ENCODE measurements at places on chromosomes 5 and 9.

GRCh38 chr5:10442576-10442975, 897 bp downstream of the ROPN1L start:
- no peak for DNase-seq

DNA sequence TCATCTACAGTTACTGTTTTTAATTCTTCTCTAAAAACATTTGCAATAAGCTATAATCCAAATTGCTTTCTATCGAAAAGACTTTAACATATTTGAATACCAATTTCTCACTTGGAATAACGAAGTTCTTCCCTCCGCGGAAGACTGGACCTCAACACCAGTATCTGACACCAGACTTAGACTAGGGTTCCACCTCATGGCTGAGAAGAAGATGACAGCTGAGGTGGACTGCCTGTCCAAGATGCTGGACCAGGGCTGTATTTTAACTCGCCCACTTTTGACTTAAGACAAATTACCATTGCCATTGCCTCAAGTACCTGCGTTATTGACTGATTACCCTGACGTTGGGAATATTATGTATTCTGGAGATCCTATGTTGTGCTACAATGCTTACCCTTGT, 34.1 kb downstream of the ZMAT2 start:
- no peak for DNase-seq

DNA sequence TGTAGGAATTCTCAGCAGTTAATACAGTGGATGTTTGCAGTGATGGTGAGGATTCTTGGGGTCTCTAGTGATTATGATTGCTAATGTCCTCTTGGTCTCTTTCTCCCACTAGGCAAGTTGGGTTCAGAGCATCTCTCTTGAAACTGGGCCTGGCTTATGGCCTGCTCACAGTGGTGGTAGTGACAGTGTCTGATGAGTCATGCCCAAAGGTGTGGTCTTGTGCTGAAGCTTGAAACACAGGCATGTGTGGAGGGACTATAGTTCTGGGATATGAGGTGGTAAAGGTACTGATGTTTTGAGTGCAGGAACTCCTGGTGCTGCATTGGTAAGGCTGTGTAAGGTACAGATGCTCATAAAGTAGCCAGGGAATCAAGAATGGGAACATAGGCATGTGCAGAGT, 231.1 kb downstream of the FAM170A start:
- DNase-seq, result no peak

- DNase-seq, result no peak
These were observed 28.0 kb downstream of the ACO1 start for GRCh38 chr9:32412440-32412839.

DNA sequence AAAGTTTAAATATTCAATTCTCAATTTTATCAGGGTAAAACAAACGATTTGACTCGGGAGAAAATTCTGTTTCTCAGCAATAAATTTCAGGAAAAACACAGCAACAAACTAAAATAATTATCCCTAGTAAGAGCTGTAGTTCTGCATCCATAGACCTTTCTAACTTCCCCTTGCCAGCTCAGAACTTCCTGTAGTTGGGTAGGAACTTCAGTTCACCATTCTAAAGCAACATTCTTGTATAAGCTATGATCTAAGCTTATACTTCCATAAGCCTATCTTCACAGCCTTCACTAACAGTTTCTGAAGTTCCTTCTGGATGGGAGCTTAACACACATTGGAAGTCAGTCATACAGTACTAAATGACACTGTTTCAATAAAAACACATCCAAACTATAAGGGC, 96.6 kb downstream of the UBAP2 start:
- no peak for DNase-seq

GRCh38 chr9:131640438-131641137, 95.3 kb downstream of the PRRT1B start:
- DNase-seq, result no peak

- peak; percentile 82 for DNase-seq
These were observed at the start of gene RAB14 for GRCh38 chr9:121201738-121202533. RAB14 (minus strand) TSS chr9:121201869; CDS start chr9:121193412, 8,457 bp downstream.

GRCh38 chr5:150272531-150272930, 17.0 kb downstream of the CAMK2A start:
- peak; percentile 24 for DNase-seq

- DNase-seq, result peak; percentile 33
These were observed 69.5 kb upstream of the RAD23B start for GRCh38 chr9:107213561-107214028.

DNA sequence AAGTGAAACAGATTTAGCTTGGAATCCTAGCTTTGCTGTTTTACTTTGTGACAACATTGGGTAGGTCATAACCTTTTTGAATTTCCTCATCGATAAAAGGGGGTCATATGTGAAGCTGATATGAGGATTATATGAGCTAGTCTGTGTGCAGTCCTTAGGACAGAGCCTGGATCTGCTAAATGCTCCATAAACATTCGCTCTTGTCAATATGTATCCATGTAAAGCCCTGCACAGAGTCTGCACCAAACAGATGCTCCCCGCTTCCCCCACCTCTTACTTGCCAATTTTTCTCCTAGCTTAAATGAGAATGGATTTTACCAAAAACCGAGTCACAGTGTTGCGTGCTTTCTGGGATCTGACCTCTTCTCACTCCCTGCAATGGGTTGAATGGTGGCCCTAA, 5.4 kb downstream of the ANKRD55 start:
- DNase-seq, result no peak

DNA sequence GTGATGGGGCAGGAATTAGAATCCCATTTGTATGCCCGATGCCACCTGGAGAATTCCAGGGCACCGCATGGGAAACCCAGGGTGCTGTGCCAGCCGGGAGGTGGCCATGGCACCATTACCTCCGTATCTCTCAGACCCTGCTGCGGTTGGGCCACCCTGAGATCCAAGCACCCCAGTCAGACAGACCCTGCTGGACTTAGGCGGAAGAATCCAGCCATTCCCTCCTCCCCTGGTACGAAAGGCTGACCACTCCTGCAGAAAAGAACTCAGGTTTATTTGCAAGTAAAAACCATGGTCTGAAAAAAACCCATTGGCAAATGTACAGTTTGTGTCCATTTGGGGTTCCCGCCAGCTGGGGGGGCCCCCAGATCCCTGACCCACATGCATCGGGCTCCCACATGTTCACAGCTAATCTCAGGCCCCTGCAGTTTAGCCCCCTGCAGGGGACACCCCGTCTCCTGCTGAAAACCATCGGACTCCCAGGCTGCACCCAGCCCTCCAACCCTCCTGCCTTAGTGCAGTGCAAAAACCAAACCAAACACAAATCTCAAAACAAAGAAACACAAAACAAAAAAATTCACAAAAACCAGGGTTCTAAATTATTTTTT, 23.6 kb upstream of the SARDH start:
- DNase-seq, result no peak

GRCh38 chr5:112784726-112785125, 47.0 kb downstream of the APC start:
- DNase-seq, result no peak

DNA sequence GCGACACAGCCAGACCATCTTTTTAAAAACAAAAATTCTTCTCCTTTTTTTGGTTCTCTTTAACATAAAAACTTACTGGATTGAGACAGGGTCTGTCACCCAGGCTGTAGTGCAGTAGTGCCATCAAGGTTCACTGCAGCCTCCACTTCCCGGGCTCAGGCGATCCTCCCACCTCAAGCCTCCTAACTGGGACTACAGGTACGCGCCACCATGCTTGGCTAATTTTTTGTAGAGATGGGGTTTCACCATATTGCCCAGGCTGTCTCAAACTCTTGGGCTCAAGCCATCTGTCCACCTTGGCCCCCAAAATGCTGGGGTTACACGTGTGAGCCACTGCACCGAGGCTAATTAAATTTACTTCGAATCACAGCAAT, 13.8 kb downstream of the HNRNPK start:
- DNase-seq, result no peak

DNA sequence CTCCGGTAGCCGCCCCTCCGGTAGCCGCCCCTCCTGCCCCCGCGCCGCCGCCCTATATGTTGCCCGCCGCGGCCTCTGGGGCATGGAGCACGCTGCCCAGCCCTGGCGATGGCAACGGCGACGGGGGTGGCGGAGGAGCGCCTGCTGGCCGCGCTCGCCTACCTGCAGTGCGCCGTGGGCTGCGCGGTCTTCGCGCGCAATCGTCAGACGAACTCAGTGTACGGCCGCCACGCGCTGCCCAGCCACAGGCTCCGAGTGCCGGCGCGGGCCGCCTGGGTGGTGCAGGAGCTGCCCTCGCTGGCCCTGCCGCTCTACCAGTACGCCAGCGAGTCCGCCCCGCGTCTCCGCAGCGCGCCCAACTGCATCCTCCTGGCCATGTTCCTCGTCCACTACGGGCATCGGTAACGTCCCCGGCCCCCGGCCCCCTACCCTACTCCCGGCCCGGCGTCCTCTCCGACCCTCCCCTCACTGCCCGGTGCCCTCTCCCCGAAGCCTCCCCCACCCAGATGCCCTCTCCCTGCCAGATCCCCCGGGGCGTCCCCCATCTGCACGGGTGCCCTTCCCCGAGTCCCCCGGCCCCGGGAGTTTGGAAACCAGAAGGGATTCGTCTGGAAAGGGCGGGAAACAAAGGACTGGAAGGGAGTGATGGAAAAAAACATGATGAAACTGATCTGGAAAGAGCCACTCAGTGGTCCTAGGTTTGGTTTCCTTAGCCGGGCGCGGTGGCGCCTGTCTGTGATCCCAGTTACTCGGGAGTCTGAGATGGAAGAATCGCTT, 417 bp downstream of the SRD5A1 start:
- no peak for DNase-seq

Data from Panc1 (cell line).